ENCODE measurements at places on chromosomes 6 and 20. TPM values are rescaled to one million over a fixed set of nuclear protein-coding genes. Genes with fewer than 3 reads are reported as not detected.

RAET1E gene
- under 0.01 TPM for total RNA-seq

SH3BGRL2 gene
- total RNA-seq = 2.6 TPM

FAM217A gene
- total RNA-seq = not detected

SLC23A2 gene
- 14.2 TPM for total RNA-seq

MRPS10 gene
- total RNA-seq = 66.5 TPM

Measured in fibroblast of villous mesenchyme (primary cell).